CD4-positive, alpha-beta T cell treated with Interleukin-17A for 1 hour (primary cell): ENCODE measurements at places on chromosomes 5 and 9.

GRCh38 chr5:105475401-105475800, 1912.8 kb upstream of the NUDT12 start:
- no peak for DNase-seq

DNA sequence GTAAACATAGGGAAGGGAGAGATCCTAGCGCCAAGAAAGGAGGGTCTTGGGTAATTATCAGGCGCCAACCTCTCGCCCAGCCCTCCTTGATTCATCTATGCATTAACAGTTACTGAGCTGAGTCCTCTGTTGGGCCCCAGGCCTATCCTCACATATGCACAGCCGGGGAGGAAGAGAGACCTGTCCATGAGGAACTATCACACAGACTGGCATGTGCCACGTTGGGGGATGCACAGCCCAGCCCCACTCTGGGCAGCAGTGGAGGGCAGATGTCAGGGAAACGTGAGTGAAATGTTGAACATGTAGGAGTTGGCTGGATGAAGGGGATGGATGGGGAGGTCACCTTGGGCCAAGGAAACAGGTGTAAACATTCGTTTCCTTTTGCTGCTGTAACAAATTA, 18.8 kb upstream of the ENHO start:
- no peak for DNase-seq

DNA sequence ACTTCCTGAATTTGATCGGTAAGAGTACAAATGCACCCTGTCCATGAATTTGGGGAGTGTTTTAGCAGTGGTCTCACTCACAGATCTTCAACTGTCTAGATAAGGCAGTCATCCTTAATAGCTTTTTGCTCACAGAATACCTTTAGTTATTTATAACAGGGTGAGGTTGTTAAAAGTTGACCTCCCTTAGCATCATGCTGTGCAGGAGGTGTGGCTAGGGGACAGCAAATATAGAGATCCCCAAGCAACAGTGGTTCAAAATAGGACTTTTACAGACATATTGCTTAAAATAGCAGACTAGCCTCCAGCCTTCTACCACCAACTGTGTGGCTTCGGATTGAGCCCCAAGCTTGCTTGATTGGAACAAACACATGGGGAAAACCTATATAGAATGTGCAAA, 724.4 kb downstream of the TLE1 start:
- no peak for DNase-seq

GRCh38 chr9:112366591-112366990, 13.3 kb upstream of the HSDL2 start:
- no peak for DNase-seq

DNA sequence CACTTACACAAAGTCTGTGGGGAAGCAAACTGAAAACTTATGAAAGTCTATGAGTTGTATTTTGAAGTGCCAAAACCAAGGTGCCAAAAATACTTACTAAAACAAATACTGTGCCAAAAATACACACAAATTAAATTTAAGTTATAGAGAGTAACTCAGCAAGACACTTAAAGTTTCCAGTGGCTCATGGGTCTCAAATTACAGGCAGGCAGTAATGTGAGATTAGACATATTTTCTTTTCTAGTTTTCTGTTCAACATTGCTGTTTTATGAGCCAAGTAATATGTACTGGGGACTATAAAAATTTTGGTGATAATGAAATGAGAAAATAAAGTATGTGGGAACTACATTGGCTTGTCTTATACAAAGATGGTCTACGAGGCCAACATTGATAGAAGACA, 172.2 kb upstream of the SNX2 start:
- DNase-seq: no peak

DNA sequence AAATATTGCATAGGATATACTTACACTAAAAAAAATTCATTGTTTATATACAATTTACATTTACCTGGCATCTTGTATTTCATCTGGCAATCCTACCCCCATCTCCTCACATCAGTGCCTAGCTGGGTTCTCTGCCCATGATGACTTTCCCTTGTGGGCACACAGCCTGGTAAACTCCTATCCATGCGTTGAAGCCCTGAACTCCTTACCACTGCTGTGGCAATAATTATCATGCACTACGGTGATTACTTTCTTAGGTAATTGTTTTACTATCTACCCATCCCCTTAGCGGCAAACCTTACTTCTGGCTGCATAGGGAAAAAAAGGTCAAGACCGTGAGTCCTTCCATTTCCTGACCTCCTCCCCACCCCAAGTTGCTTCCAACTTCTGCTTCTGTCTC, 63.6 kb upstream of the DAB2IP start:
- no peak for DNase-seq

GRCh38 chr9:8186560-8186959, 387.0 kb upstream of the DMAC1 start:
- DNase-seq: no peak

GRCh38 chr5:83471405-83472212, at the start of gene VCAN:
Gene VCAN (plus strand): TSS chr5:83471744. CDS start chr5:83483519, 11,775 bp downstream.
- DNase-seq: no peak

DNA sequence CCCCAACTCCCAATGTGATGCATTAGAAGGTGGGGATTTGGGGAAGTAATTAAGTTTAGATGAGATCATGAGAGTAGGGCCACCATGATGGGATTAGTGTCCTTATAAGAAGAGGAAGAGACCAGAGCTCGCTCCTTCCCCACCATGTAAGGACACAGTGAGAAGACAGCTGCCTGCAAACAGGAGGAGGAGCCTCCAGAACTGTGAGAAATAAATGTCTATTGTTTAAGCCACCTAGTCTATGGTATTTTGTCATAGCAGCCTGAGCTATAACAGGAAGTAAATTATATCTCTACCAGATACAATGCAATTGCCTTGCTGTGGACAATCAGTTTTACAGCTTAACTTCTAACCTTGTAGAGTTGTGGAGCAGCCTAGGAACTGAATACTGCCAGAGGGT, 58.0 kb downstream of the ANKRD33B start:
- DNase-seq: no peak

DNA sequence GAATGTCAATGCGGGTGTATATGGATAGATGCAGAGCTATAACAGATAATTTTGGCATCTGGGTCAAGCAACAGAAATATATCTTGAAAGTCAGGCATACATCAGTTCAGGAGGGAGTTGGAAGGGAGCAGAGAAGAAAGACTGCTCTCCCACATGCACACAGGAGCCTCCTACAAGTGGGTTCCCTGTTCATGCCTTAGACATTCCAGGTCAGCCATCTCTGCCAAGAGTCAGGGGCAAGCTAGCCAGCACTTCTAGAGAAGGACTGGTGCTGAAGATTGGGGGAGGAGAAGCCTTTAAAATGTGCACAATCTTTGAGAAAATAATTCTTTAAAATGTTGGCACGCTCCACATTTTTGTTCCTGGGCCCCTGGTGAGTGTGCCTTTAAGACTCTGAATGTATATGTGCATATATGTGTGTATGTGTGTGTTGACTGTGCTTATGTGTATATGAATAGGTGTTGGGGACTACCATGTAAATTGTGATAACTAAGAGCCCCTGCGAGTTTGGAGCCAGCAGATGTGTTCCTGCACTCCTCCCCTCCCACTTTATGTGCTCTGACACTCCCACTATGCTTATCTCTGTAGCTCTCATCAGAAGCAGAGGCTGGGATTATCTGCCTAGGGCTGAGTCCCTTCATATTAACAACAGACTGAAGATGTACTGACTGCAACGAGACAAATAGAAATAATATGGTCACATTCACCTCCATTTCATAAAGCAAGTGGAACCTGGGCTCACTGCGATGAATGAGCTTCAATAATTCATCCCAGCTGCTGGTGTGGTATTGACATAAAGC, 21.5 kb upstream of the DELE1 start:
- DNase-seq: no peak

DNA sequence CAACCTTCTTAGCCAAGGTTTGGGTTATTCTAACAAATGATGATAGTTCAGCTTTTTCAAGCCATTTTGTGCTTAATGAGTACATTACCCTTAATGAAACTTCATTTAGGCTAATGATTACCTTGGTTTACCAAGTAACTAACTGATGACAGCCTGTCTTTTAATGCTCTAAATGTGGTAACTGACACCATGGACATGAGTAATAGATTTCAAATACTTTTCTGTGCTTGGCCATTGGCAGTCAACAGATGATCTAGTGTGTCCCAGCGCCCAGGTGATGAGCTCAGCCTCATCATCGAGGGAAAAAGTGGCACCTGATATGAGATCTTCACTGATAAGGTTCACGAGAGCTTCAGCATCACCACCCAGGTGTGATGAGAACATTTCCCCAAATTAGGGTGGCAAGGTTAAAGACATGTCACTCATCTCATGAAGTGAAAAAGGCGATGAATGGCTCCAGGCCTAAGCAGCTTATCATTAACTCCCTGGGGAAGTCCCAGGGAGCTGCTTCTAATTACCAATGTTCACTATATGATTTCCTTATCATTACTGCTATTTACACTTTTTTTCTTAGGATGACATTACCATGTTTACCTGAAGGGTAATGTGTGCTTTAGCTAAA, 296.0 kb downstream of the SPOCK1 start:
- DNase-seq: no peak
